ENCODE measurements at places on chromosomes 12 and 14.

DNA sequence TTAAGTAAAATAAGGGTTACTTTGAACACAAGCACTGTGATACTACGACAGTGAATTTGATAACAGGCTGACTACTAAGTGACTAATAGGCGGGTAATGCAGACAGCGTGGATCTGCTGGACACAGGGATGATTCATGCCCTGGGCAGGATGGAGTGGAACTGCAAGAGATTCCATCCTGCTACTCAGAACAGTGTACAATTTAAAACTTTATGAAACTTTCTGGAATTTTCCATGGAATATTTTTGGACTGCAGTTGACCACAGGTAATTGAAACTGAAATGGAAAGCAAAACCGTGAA lies 46.0 kb downstream of the YEATS4 start:
- peak; percentile 37 for DNase-seq

DNA sequence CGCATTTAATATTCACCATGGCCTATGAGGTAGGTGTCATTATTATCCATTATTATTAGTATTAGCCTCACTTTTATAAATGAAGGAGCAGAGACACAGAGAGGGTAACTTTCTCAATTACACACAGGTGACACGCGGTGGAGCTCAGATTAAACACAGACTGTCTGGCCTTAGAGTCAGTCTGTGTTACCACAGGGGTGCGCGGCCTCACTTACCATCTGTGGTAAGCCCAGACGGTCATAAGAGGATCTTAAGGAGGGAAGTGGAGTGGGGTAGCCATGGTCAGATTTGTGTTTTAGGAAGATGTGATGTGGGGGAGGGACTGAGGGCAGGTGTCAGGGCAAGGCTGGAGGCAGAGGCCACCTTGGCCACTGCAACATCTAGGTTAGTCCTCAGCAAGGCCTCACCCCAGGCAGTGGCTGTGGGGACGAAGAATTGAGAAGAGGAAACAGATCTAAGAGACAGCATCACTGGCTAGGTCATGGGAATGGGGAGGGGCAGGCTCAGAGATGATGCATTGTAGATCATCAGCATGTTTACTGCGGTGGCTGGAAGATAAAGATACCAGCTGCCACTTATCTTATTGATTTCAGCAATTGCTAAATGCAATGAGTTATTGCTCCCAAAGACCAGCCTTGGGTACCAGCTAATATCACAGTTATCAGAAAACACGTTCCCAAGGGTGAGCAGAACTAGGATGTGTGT lies 67.1 kb downstream of the SERPINA3 start:
- DNase-seq = no peak

GRCh38 chr12:43797561-43798217 lies 8.4 kb downstream of the TWF1 start:
- no peak for DNase-seq

DNA sequence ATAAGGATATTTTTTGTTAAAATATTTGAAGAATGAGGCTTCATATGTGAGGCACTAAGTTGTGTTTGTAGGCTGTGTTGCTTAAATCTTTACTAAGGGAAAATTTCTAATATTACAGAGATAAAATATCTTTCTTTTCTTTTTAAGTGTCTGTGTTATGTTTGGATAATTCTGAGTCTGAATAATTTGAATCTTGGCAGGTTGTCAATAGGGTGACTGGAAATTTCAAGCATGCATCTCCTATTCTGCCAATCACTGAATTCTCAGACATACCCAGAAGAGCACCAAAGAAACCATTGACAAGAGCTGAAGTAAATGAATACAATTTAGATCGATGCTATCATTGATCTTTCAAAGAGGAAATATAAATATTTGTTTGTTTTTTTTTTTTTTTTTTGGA lies 29.4 kb downstream of the TMPO start:
- no peak for DNase-seq

DNA sequence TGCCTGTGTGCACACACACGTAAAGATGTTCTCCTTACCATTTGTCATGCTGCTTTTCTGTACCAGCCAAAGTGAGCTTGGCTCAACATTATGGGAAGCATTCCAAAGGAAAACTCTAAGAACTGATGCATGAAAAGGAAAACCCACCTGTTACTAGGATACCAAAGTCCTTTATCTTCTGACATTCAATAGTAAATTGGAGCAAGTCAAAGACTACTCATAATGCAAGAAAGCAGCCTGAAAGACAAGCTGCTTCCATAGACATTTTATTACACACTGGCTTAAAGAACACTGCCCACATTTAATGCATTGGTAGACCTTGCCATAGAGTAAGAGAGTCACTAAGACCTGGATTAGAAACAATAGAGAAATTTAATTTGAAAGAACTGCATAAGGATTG lies 159.0 kb downstream of the LRIG3 start:
- no peak for DNase-seq

- no peak for DNase-seq
Measured at GRCh38 chr12:131327521-131328488, 374.1 kb downstream of the ADGRD1 start.

DNA sequence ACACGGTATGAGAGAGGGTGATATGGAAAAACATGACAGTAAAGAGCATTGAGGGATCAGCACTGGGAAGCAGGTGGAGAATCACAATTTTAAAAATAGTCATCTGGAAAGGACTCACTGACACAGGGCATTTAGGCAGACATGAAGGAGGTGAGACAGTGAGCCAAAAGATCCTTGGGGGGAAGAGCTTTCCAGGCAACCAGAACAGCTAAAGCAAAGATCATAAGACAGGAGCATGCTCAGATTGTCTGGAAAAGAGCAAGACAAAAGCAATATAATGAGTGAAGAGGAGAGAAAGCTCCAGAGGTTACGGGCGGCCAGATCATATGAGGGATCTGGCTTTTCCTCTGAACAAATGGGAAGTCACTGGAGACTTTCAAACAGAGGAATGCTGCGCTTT lies 63.9 kb downstream of the DENND5B start:
- DNase-seq = no peak

GRCh38 chr14:39267608-39268005 lies 33.9 kb downstream of the MIA2 start:
- DNase-seq = no peak

All from omental fat pad (tissue), 4 donors.